ENCODE measurements at places on chromosomes 6 and 20.

- DNase-seq = peak; percentile 36
Measured at GRCh38 chr20:19742974-19743639, 15.0 kb upstream of the RIN2 start.

- no peak for DNase-seq
Measured at GRCh38 chr6:40171343-40171742, 237.1 kb upstream of the MOCS1 start.

- DNase-seq = peak; percentile 57
Measured at GRCh38 chr6:142913036-142913510, 31.9 kb downstream of the HIVEP2 start.

GRCh38 chr6:42300701-42301100 is 83.0 kb upstream of the MRPS10 start:
- DNase-seq = no peak

DNA sequence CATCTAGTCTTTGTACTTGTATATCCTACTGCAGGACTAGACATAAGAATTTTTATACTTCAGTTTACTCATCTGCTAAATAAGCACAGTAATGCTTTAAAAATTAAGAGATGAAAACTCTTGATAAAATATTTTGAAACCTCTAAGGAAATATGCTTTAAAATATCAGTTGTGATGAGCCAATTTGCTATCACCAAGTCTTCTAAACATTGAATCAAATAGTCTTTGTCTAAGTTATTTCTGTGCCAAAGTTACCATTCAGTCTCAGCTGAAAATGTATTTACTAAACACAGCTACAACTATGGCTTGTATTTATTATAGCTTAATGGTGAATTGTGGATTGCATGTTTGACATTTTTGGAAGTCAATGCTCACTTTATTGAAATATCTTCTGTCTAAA is 46.2 kb upstream of the RFPL4B start:
- no peak for DNase-seq

DNA sequence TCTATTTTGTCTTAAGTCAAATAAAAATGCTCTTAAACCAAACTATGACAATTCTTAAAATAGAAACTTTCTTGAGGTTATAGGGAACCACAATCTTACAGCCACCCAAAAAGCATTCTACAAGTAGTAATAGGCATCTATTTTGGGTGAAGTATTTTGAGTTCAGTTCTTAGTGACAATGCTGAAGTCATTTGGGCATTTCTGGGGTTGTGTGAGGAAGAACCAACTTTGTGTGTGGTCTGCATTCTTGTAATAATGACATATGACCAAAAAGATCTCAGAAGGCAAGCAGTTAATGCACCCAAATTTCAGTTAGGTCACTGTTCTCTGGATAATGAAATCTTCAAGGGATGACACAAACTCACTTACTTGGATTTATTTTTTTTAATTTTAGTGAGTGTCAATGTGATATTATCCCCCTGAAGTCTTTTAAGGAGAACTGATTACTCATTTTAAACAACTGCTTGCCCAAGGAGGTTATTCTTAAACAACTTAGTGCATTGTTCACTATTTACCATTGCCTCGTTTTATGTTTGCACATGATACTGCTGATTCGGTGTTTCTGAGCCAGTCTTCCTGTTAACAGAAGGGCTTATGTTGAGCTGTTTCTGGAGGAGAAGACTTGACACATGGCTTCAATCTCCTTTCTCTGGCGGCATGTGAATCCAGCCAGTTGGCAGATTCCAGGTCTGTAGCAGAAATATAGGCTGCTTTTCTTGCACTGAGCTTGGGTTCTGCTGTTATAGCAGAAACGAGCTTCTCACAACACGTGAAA is 618.9 kb downstream of the BCKDHB start:
- no peak for DNase-seq

DNA sequence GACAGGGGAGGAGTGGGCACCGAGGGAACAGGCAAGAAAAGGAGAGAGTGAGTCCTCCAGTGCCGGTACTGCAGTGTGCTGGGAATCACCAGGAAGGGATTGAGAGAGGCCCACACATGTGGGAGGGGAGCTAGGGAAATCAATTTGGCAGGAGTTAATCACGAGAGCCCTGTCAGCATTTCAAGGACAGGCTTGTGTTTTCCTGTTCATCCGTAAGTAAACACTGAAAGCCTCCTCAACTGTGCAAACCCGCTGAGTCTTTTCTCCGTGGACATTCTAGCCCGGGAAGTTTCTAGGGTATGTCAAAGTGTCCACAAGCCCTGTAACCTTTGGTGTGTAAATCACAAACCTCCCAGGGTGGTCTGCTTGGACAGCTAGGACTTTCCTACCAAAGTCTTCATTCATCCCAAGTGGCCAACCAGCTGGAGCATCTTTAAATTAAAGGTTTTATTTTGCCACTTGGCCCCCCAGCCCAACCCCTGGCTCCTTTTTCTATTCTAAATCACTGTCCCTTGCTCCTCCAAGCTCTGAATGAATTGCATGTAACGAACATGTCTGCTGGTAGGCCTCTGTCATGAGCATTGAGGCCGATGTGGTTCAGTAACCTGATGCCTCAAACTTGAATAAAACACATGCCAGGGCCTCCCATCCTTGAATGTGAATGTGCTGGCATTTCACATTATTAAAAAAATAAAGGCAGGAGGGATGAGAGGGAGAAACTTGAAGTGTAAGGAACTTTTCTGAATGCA is 149.1 kb downstream of the ZNF217 start:
- no peak for DNase-seq

- DNase-seq = no peak
Measured at GRCh38 chr20:815914-816606, 17.5 kb upstream of the FAM110A start.

DNA sequence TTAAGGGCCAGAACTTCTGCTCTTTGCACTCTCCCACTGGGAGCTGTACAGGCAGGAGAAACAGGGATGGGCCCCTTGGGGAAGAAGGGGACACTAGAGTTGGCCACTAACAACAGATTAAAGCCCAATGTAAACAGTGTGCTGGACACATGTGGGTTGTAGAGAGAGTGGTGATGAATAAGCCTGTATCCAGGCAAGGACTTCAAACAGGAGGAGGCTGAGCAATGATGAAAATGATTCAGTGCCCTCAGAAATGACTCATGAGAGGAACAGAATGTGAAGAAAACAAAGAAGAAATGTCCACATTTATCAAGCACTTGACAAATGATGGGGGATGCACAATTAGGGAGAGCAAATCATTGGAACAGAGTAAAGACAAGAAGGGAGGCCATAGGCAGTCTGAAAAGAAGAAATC is 242.3 kb downstream of the TBX18 start:
- no peak for DNase-seq

All from SIG-M5 (cell line).